Activated naive CD8-positive, alpha-beta T cell treated with anti-CD3 and anti-CD28 coated beads, Interleukin-2, amount 10 ng/mL, durations not matched to agents 7 days and 5 days (primary cell): ENCODE measurements at places on chromosomes 7 and 10.
A peak's percentile ranks its signal among the peaks of the same experiment; 100 is the strongest.

DNA sequence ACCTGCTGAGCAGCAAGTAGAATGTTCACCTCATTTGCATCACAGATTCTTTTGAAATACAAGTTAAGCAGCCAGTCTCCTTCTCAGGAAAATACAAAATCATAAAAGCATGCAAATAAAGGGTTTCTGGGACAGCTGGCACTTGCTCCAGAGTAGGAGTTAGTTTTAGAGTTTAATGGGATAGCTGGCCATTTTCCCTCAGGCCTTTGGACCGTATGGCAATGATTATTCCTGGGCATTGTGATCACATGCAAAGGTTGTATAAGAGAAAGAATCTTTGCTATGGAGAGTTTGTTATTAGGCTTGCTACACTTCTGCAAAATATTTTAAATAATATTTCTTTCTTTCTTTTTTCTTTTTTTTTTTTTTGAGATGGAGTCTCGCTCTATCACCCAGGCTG, 240.8 kb downstream of the CDK14 start:
- no peak for DNase-seq

GRCh38 chr7:129401967-129402860, 32.0 kb upstream of the STRIP2 start:
- no peak for DNase-seq

DNA sequence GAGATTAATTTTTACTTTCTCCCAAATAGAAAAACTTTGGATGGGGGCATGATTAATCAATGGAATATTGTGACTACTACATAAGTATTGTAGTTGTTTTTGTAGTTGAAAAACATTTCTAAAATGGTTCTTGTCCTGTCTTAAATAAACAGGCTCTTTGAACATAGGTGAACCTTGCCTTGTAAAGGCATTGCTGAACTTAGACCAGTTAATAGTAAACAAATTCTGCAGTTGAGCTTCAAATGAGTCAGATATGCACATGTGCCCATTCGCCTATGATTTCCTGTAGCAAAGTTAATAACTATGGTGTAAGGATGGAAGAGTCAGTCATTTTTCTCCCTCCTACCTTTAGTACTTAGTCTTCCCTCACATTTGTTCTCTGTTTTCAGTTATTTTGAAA, 22.6 kb downstream of the CUTC start:
- no peak for DNase-seq

GRCh38 chr7:78350926-78351325, 552.4 kb downstream of the PHTF2 start:
- DNase-seq = no peak

DNA sequence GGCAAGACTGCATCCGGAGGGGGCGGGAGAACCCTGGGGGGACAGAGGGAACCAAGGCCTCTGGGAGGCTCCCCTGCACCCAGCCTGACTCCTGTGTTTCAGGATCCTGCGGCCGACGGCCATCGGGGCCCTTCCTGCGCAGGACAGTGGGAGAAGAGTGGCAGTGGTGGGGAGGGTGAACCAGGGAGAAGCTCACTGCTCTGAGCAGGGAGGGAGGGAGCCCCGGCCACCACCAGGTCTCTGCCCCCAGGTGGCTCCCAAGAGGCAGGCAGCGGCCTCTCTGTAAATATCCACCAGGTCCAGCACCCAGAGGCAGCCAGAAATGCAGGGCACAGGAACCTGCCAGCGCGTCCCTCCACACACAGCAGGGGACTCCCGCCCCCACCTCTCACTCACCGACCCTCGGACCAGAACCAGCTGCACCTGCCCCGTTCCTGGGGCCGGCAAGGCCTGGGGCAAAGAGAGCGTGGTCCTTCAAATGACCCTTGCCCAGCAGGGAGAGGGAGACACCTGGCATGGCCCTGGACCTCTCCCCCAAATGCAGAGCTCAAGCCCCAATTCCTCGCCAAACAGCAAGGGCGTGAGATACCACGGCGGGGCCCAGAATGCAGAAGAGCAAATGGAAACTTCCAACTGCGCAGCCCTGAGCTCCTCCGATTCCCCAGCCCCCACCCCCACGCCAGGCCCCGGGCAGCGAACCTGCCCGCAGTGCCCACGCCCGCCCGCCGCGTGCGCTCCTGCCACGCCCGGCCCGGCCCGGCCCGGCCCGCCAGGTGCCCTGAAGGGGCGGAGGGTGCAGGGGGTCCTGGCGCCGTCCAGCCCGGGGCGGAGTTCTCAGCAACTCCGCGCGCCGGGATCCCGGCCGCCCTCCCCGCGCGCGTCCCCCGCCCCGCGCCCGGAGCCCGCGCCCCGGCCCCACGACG, 805 bp downstream of the RASGEF1A start:
- DNase-seq = peak; percentile 52
